NCI-H1930 (cell line): ENCODE measurements at places on chromosomes 7 and 10.
A peak's percentile ranks its signal among the peaks of the same experiment; 100 is the strongest.

GRCh38 chr7:150631866-150632864 is at the start of gene GIMAP6:
TSS of gene GIMAP6 (minus strand) at chr7:150632385. CDS start at chr7:150630142, 2,243 bp downstream.
- DNase-seq = no peak

DNA sequence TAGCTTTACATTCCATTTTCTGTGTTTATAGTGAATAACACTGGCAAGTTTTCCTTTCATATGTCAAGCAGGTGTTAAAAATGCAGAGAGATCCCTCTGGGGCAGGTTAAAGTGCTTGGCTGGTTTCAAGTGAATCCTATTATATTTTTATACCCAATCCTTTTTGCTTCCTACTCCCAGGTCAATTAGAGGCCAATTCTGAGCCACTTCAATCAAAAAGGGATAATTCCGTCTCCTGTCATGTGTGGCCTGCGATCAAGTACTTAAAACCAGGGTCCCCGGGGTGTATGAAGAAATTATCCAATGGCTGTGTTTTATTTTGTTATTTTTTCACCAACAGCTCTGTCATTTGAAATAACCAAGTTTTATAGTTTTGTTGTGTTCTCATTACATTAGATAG is 313.2 kb downstream of the PRPF18 start:
- DNase-seq = no peak

GRCh38 chr7:102320601-102321350 is 34.1 kb downstream of the SH2B2 start:
- DNase-seq = no peak

- no peak for DNase-seq
Observed at GRCh38 chr7:101736084-101736483, 81.3 kb upstream of the CUX1 start.

- DNase-seq = no peak
Observed at GRCh38 chr10:113142601-113143362, 192.7 kb downstream of the TCF7L2 start.

DNA sequence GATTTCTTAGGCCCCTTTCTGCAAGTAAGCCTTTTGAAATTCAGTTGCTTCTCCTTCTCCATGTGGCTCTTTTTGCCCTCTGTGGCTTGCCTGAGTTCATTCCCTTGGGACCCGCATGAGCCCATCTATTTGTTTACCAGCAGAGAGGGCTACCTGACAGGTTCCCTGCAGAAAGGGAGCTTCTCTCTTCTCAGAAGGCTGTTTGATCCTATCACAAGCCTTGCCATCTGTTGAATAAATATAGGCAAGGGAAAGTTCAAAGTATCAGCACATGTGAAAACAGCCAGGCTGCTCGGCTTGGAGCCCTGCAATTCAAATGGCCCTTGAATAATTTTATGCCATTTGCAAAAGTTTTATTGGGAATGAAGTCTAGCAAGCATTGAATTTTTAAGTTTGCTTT is 720.2 kb upstream of the FZD8 start:
- no peak for DNase-seq

GRCh38 chr7:131090886-131091692 is 236.6 kb upstream of the MKLN1 start:
- DNase-seq = no peak

GRCh38 chr10:15858861-15859281 is 1.4 kb downstream of the MINDY3 start:
- no peak for DNase-seq

DNA sequence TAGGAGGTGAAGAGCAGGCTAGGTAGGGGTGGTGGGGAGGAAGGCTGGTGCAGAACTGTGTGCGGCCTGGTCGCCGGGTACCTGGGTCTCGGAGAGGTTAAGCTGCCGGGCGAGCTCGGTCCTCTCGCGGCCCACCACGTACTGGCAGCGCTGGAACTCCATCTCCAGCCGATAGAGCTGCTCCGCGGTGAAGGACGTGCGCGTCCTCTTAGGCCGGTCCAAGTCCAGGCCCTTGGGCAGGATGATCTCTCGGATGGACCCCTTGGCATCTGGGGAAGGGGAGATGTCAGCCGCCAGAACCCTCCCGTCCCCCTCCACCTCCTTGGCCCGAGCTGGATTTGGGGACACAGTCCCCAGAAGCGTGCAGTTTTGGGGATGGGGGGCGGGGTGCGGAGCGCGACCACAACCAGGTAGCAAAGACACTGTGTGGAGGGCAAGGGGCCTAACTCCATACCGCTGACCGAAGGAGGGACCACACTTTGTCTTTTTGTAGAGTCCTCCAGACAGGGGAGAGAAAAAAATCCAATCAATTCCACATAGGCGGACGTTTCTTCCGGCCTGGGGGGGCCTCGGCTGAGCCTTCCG is 1.6 kb downstream of the VAX1 start:
- DNase-seq = no peak

DNA sequence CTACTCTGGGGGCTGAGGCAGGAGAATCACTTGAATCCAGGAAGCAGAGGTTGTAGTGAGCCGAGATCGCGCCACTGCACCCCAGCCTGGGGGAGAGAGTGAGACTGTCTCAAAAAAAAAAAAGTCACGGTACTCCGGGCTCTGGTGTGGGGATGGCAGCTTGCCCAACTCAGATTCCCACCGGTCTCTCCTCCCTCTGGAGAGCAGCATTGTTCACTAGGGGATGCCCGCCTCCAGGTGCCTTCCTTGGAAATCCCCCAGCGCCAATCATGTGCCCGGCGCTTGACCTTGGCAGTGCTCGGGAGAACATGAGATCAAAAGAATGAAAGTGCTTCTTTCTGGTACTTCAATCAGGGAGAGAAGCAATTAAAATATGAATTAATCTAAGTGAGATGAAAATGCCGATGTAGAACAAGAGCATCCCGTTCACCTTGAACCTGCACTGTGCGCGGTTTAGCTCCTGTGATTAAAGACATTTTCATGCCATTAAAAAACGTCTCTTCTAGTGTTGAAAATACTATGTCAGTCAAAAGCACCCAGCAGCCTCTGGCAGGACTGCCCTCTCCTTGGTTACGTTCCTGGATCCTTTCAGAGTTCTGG is 1127.3 kb upstream of the AUTS2 start:
- DNase-seq = no peak

GRCh38 chr7:20834656-20835055 is 48.0 kb upstream of the SP8 start:
- DNase-seq = no peak

DNA sequence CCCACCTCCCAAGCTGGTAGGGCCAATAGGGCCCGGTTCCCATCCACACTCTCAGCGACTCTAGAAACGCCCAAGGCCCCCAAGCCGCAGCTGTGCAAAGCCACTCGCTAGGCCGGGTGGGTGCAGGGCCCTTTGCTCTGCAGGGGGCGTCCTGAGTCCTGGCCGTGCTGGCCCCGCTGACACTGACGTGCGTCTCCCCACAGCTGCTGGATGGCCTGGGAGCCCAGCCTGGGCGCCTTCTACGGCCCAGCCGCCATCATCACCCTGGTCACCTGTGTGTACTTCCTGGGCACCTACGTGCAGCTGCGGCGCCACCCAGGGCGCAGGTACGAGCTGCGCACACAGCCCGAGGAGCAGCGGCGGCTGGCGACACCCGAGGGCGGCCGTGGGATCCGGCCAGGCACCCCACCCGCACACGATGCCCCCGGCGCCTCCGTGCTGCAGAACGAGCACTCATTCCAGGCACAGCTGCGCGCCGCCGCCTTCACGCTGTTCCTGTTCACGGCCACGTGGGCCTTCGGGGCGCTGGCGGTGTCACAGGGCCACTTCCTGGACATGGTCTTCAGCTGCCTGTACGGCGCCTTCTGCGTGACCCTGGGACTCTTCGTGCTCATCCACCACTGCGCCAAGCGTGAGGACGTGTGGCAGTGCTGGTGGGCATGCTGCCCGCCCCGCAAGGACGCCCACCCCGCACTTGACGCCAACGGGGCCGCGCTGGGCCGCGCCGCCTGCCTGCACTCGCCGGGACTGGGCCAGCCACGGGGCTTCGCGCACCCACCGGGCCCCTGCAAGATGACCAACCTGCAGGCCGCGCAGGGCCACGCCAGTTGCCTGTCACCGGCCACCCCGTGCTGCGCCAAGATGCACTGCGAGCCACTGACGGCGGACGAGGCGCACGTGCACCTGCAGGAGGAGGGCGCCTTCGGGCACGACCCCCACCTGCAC is 31.6 kb upstream of the KNDC1 start:
- DNase-seq = no peak

GRCh38 chr10:51656503-51656902 is 42.9 kb downstream of the CSTF2T start:
- no peak for DNase-seq

DNA sequence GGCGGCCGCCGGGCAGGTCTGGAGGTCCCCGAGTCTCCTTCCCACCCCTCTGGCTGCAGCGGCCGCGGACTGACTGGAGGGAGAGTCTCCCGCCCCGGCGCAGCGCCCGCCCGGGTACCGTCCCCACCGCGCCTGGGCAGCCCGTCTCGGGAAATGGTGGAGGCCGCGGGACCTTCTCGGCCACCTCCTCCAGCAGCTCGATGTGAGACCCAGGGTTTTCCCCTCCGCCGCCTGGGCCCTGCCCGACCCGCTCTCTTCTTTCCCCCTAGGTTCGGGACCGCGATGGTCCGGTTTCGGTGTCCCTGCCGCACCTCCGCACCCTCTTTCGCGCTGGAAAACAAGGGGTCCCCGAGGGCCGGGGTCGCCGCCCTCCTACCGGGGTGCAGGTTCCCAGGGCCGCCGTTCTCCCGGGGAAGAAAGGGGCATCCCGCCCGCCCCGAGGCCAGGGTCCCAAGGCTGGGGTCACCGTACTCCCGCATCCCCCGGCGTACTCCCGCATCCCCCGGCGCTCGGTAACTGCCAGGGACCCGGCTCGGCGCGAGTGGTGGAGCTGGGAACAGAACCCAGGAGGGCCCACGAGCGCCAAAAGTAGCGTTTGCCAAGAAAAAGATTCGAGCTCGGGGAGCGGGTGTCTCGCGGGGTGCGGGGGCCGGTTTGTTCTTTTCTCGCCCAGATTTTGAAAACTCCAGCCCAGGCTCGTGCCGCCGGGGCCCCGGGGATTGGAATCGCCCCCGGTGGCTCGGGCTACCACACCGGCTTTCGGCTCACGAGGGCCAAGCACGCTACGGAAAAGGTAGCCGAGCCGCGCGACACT is 3.4 kb downstream of the TNRC18 start:
- no peak for DNase-seq

- no peak for DNase-seq
Observed at GRCh38 chr7:157972914-157973313, 614.7 kb downstream of the PTPRN2 start.

DNA sequence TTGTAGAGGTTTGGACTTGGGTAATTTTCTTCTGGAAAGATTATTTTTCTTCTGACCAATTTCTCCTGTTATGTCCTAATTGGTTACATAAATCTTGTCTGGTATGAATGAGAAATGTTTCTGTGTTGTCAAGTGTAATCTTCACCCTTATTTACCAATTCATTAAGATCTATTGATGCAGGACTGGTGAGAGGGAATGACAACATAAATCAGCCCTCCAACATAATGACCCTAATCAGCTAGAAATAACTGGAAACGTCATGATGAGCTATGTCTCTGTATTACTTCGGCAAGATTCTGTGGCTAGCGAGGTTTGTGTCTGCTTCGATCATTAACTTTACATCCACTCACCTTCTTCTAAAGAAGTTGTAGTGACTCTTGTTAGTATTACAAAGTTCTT is 3.5 kb downstream of the FOXP2 start:
- DNase-seq = peak; percentile 81

DNA sequence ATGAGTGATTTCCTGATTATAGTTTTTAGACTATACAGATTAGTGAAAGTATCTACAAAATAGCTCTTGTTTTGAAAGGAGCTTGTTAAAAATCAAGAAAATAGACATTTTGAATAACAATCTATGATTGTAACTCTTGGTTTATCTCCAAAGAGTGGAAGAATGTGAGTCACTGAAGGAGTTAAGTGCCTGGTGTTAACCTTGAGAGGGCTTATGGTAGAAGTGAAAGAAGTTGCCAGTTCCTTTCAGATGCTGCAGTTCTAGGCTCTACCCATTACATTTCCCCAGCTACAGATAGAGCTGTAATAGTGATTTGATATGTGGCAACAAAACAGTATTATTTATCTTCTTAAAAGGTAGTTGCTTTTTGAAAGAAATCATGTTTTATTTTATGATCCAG is 12.7 kb downstream of the NRBF2 start:
- no peak for DNase-seq

- DNase-seq = no peak
Observed at GRCh38 chr7:85806321-85806720, 619.5 kb upstream of the SEMA3D start.

GRCh38 chr10:22550732-22551131 is 163.6 kb downstream of the PIP4K2A start:
- DNase-seq = no peak

- no peak for DNase-seq
Observed at GRCh38 chr7:122556873-122557542, 141.9 kb downstream of the RNF133 start.

GRCh38 chr10:12703813-12704212 is 297.7 kb downstream of the CCDC3 start:
- DNase-seq = no peak

DNA sequence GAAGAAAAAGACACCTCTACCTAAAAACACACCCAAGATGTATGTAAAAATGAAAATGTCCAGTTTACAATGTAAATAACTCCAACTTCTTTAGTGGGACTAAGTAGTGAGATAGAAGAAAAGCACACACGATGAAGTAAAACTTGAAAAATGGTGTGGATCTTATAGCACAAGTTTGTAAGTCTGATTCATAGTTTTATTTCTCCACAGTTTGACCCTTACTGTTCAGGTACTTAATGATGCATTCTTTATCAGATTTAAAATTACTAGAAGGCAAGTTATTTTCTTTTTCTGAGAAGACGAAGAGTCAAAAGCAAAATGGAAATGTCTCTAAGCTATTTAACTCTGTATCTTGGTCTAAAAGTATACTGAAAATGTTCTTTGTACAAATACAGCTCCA is 6.1 kb downstream of the NAMPT start:
- no peak for DNase-seq

DNA sequence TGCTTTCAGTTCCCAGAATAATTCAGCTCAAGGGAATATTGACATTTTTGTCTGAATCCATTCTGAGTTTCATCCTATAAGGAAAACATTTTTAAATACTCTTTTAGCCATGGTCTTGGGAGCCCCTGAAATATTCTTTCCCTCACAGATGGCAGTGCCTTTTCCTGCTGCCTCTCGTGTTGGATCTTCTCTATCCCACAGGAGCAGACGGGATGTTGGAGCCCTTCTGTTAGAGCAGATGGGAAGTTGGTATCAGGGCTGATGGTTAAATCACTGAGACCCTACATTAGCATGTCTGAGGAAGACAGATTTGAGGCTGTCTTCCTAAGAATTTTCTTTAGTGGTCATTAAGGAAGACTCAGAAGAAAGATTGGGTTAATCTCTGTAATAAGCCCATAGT is 737.8 kb downstream of the LRMDA start:
- no peak for DNase-seq

DNA sequence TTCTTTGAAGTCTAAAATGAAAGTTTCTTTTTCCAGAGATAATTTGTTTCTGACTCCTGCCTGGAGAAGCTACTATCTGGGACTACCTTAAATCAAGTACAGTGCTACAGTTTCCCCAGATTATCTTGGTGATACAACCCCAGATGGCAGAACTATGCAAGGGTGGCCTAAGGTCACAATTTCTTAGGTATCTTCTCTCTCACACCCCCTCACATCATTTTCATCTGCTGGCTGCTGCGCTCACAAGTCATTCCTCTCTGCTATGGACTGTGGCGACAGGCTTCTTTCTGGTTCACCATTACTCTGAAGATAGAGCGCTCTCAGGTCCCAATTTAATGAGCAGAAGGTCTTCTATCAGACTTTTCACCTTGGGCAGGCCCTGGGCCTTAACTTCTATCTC is 9.1 kb upstream of the PRPS1L1 start:
- DNase-seq = no peak

GRCh38 chr10:96863922-96864543 is 31.9 kb downstream of the LCOR start:
- no peak for DNase-seq
